ENCODE measurements at places on chromosomes 6 and 20.
A peak's percentile ranks its signal among the peaks of the same experiment; 100 is the strongest.

- DNase-seq = no peak
These were observed 128.9 kb downstream of the SYNDIG1 start for GRCh38 chr20:24598346-24598745.

DNA sequence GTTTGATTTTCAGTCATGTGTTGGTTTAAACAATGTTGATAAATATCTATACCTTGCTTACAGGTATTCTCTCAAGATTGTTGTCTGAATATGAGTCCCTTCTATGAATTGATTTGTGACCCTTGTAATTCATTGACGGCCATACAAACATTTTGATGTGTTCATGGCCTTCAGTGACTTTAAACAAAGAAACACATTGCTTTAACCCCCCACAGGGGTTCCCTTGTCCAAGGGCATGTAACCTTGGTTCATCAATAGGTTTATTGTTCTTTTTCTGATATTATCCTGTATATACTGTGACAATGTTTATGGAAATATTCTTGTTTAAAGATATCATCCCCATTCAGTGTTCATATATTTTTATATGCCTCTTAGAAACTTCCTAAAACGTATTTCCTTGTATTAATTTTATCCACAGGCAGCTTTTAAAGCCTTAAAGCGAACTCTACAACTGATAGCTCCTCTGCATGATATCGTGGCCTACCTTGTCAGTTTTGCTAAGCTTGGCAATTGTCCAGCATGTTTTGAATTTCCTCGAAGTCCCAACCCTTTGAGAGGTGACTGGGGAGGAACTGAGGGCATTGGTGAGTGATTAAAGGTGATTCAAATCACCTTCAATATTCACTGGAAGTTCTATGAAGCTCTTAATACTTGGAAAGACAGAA is 87.0 kb downstream of the CD164 start:
- DNase-seq = no peak

GRCh38 chr20:43066125-43066524 is 123.6 kb downstream of the PTPRT start:
- no peak for DNase-seq

GRCh38 chr20:16664020-16664419 is 65.8 kb upstream of the SNRPB2 start:
- DNase-seq = no peak

GRCh38 chr6:110882274-110882619 is 7.7 kb downstream of the AMD1 start:
- no peak for DNase-seq

DNA sequence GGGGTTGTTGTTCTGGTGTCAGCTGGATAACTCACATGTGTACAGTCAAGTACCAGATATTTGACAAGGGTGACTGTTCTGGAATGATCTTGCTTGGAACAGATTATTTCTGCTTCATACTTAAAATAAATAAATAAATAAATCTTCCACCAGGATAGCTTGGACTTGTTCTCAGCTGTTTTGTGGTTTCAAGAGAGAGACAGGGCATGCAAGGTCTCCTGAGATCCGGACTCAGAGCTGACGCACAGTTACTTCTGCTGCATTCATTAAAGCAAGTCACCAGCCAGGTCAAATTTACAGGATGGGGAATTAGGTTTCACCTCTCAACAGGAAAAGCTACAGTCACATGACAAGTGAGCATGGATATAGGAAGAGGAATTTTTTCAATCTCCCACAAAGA is 285.0 kb upstream of the SPTLC3 start:
- DNase-seq = no peak

GRCh38 chr20:577167-577791 is 32.8 kb downstream of the TCF15 start:
- no peak for DNase-seq

- no peak for DNase-seq
These were observed 230.1 kb downstream of the ERMARD start for GRCh38 chr6:169981568-169981967.

DNA sequence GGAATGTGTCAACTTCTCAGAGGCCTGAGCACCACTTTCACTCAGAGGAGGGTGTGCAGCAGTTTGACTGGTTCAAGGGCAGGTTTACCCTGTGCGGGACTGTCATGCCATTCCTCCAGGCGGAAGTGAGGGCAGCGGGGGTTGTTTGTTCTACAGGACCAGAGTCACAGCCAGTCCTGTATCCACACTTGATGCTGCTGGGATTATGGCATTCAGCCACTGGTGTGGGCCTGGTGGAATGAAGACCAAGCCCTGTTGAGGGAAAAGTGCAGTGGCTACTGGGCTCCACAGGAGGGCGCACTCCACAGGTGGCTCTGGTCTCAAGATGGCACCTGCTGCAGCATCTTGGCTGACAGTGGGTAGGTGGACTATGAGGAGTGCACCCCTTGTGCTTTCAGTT is 14.8 kb downstream of the SEMG2 start:
- DNase-seq = no peak

- no peak for DNase-seq
These were observed 132.0 kb upstream of the RNF24 start for GRCh38 chr20:4147319-4147718.

- peak; percentile 30 for DNase-seq
These were observed 18.7 kb downstream of the SERPINB6 start for GRCh38 chr6:2952557-2953095.

DNA sequence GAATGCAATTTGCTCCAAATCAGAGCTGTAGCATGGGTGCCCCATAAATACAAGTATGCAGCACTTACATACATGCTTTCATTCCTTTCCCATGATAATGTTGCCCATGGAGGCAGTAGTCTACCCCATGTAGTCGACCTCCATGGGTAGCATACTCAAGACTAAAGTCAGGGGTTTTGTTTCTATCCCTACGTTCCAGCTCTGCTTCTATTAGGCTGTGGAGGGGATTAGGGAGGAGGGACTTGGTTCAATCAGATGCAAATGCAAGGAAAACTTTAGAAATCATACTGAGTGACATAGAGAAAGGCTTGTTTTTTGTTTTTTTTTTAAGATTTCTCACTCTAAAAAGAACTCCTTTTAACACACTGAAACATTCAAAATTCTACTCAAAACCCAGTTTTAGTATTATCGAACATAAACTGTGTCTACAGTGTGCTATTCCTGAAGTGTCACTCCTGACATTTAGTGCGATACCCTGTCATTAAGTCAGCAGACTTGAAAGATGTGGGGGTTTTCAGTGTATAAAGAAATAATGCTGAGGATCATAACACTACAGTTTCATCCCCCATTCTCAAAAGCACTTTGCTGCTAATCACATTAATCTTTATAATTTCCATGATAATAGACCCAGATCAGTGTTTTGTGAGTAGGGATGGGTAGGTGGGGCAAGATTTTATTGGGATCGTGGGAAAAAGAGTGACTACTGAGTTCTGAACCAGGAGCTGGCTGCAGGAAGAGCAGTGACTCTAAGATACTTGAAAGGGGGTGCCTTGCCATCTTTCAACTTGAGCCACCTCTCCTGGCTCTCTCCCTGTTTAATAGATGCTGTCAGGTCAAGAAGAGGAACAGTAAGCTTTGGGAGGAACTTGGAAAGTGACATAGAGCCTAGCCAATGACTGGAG is 40.4 kb upstream of the SCML4 start:
- no peak for DNase-seq

- DNase-seq = no peak
These were observed 33.5 kb downstream of the RPP21 start for GRCh38 chr6:30378290-30378937.

DNA sequence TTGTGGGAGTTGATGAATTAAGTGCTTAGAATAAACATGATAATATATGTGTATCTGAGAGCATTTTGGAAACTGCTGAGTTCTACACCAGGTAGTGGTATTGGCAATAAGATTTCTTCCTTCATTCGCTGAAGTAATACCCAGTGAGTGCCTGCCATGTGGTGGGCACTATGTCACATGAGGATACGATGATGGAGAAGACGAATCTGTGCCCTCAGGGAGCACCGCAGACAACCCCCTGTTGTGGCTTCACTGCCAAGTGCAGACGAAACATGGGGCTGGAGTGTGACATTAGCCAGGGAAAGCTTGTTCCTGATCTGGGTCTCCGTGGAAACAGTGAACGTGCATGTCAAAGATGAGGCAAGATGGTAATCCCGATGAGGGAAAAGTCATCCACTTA is 7.9 kb downstream of the ZNF76 start:
- no peak for DNase-seq

Measured in activated CD8-positive, alpha-beta memory T cell treated with anti-CD3 and anti-CD28 coated beads for 1 hour (primary cell).